D721Med (cell line): ENCODE measurements at places on chromosomes 16 and 17.

GRCh38 chr17:80826346-80826954, 165.2 kb upstream of the CHMP6 start:
- DNase-seq, result no peak

DNA sequence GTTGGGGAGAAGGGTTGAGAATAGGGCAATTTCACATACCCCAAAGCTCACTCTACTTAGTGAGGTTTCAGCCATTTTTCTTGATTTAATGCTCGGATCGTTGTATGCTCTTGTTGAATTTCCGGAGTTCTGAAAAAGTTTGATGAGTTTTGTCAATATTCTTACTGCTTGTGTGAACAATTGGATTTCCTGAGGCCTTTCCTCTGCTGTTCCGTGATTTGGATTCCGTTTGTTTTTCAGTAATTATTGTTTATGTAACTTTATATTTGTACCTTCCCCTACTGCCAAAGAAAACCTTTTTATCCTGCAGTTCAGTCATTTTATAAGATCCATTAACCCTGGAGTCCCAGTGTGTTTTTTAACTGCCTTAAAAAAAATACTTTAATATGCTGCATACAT, 62.9 kb downstream of the PHKB start:
- no peak for DNase-seq

DNA sequence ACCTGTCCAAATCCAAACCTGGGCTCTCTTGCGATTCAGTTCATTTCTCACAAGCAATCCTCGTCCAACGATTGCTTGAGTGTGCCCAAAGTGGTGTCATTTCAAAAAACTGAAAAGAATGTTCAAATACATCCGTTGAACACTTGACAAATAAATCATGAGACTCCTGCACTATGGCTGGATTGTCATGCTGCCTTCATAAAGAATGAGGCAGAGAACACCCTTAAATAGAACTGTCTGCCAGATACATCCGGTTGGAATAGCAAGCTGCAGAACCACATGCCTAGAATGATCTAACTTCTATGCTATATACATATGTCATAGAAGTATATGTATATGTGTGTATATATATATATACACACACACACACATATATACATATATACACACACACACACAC, 55.4 kb upstream of the HAPSTR1 start:
- DNase-seq, result no peak

DNA sequence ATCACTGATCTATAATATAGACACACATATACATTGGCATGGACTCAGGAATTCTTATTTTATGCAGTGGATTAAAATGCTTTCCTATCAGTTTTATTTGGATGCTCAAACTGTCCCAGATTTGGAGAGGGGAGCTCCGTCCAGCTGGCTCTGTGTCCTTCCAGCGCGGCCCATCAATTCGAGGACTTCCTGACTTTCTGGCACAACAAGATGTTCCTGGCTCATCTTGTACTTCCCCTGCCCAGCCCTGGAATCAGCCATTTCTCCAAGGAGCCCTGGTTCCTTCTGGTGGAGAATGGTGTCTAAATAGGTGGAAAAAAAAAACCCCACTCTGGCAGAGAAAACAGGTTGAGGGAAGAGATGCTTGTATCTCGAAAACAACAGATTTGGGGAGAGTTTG, 94.5 kb downstream of the CRISPLD2 start:
- DNase-seq, result no peak

DNA sequence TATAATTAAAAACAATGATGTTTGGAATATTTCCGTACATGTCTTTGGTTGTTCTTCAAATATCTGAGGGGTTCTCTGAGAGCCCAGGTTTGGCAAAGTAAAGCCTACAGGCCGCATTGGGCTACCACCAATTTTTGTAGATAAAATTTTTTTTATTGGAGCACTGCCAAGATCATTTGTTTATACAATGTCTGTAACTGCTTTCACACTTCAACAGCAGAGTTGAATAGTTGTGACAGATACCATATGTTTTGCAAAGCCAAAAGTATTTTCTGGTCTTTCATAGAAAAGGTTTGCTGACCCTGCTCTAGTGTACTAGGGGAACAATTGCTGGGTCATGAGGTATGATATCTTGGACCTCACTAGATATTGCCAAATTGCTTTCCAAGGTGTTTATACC, 10.5 kb downstream of the PPM1D start:
- DNase-seq, result no peak

DNA sequence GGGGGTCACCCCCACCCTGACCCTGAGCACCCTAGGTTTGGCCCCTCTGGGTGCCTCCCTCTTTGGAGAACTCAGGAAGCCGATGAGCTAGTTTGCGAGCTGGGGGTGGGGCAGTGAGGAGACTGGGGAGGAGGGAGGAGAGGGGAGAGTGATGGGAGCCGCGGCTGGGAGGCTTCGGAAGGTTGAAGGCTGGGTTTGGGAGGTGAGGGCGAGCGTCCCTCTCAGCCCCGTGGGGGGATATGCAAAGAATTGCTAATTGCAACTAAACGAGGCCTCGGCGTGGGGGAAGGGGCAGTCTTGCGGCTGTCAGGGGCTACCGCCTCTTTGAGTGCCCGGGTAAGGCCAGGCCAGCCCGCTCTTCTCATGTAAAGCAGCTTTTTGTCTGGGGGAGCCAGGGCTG, 17.6 kb upstream of the FZD2 start:
- no peak for DNase-seq

- no peak for DNase-seq
Measured at GRCh38 chr17:80969674-80970043, 22.0 kb upstream of the CHMP6 start.

GRCh38 chr17:45963889-45964288, 35.2 kb upstream of the STH start:
- DNase-seq, result no peak
